ENCODE measurements at places on chromosomes 12 and 14.

GRCh38 chr14:77124345-77125280 is 17.0 kb downstream of the ZDHHC22 start:
- DNase-seq = peak; percentile 63

DNA sequence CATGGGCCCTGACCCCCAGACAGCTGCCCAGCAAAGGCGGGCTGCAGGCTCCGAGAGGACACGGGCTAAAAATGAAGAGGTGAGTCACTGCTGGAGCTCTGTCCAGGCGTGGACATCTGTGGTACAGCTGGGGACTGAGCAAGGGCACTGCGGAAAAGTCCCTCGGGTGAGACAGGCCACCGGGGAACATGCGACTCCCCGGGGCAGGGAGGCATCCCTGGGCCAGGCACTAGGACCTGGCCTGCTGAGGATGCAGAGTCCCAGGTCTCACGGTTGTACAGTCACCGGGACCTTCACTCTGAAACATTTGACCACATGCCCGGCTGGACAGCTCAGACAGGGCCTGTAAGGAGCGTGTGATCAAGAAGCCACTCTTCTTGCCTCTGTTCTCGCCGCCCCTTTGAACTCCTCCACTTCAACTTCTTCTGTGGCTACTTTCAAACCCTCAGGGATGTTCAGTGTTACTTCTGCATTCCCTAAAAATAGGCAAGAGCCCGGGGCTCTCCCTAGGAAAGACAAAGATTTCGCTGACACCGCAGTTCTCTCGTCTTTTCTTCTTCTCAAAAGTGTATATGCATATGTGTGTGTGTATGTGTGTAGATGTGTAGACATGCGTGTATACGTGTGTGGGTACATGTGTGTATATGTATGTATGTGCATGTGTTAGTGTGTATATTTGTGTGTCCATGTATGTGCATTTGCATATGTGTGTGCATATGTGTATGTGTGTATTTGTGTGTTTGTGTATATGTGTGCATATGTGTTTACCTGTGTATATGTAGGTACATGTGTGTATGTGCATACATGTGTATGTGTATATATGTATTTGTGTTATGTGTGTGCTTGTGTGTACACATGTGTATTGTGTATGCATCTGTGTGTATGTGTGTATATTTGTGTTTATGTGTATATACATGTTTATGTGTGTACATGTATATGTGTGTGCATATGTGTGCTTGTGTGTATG is 5.0 kb upstream of the RFLNA start:
- DNase-seq = no peak

- no peak for DNase-seq
Measured at GRCh38 chr14:94388384-94389103, at the start of gene SERPINA1. SERPINA1 (minus strand) TSS chr14:94388602; CDS start chr14:94383237, 5,365 bp downstream.

GRCh38 chr12:121575952-121576625 is 4.7 kb downstream of the KDM2B start:
- DNase-seq = no peak

DNA sequence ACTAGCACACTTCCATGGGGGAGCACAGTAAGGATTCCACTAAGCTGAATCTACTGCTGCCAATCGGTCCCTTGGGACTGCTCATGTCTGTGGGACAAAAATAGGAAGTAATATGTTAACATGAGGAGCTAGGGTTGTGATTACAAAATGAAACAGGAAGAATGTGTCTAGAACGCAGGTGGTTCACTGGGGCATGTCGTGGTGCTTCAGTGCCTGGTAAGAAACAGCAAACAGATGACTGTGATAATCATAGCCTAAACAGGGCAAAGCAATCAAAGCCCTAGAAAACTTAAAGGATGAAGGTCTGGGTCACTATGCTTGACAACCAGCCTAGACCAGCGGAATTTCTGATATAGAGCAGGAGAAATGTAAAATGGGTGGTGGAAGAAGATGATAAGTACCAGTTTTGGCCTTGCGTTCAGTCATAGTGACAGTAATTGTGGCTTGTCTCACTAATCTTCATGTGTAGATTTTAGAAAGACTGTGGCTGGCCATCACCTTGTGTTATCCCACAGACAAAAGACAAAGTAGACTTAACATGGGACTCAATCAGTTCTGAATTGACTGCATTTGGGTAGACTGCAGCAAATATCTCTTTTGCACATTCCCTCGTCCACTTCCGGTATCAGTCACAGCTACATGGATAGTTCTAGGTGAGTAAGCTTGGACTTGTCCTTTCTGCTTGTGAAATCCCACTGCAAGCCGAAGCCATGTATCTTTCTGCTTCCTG is 51.4 kb downstream of the WASHC3 start:
- no peak for DNase-seq

DNA sequence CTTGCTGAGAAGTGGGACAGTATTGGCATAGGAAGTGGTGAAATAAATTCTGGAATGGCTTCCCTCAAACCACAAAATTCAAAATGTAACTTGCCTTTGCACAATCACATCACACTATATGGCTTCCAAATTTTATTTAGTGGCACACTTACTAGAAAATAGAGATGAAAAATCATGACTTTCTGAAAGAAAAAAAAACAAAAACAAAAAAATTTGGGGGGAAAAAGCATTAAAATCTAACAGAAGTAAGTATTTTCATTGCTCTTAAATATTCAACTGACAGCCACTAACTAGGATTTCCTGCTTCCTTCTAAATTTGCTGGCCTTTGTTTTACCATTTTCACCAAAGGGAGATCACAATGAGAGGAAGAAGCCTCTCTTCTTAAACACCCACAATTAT is 23.0 kb downstream of the ATF7 start:
- no peak for DNase-seq

DNA sequence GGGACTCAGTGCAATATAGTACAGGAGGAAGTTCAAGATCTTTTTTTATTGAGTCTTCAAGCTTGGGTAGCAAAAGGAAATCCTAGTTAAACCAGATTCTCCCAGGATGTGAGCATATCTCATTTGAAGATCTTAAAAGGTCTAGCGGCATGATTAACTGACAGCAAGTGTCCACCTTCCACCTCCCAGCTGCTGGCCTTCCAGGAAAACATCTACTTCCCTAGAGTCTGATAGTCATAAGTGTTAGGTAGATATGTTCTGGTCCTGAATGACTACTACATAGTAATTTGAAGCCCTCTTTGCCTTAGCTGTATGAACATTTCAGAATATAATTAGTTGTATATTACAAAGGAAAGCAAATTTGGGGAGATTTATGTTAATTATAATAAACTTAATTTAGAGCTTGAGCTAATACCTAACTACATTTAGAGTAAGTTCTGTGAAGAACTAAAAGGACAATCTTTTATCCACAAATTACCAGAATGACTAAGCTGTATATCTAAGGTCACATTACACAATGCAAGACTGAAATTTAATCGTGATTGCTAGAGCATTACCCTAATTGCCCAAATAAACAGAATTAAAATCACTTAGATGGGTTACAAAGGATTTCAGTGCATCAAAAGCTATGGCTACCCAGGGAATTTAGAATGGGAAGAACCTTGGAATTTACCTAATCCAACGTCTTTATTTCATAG is 9.9 kb downstream of the LGR5 start:
- DNase-seq = no peak

DNA sequence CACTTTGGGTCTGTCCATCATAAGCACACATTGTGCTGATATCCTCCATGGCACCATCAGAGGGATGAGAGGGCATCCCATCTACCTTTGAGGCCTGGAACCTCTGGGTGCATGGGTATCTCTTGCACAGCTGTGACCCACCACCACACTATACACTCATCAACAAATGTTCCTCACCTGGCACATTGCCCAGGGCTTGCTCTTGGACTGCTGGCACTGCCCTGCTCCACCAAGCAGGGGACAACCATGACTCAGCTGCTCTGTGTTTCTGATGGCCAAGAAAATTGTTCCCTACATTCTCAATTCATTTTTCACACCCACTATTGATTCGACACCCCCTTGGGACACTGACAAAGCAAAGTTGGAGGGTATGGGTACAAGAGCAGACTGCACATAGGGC is 155.5 kb downstream of the PTPRO start:
- no peak for DNase-seq

DNA sequence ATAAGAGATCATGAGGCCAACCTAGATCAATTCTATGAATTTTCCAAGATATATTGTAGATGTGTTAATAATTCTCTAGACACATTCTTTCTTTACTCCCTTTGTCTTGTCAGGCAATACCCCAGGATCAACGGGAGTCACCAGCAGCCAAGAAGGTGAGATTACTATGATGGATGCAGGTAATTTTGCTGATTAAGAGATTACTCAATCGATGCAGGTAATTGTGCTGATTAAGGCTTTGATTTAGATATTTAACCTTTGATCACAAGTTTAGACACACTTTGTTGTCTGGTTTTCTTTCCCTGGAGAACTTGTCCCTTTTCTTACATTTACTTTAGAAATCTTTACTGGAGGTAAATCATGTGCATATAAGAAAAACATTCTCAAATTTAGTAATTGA is 134.3 kb upstream of the CNTN1 start:
- no peak for DNase-seq

- no peak for DNase-seq
Measured at GRCh38 chr12:52874573-52875435, 26.0 kb upstream of the KRT78 start.

- no peak for DNase-seq
Measured at GRCh38 chr14:95121911-95122620, 35.3 kb downstream of the DICER1 start.

GRCh38 chr14:85359505-85359904 is 170.4 kb upstream of the FLRT2 start:
- DNase-seq = no peak

- no peak for DNase-seq
Measured at GRCh38 chr14:103449634-103450161, 64.5 kb downstream of the MARK3 start.

DNA sequence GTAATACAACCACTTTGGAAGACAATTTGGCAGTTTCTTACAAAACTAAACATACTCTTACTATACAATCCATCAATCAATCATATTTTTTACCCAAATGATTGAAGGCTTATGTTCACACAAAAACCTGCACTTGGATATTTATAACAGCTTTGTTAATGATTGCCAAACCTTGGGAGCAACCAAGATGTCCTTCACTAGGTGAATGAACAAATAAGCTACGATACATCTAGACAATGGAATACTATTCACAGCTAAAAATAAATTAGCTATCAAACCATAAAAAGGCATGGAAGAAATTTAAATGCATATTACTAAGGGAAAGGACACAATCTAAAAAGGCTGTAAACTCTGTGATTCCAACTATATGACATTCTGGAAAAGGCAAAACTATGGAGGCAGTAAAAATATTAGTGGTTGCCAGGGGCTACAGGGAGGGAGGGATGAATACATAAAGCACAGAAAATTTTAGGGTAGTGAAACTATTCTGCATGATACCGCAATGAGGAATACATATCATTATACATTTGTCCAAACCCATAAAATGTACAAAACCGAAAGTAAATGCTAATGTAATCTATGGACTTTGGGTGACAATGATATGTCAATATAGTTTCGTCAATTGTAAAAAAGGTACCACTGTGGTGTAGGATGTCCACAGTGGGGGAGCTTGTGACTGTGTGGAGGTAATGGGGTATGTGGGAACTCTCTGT is 70.5 kb downstream of the GPR65 start:
- DNase-seq = no peak

DNA sequence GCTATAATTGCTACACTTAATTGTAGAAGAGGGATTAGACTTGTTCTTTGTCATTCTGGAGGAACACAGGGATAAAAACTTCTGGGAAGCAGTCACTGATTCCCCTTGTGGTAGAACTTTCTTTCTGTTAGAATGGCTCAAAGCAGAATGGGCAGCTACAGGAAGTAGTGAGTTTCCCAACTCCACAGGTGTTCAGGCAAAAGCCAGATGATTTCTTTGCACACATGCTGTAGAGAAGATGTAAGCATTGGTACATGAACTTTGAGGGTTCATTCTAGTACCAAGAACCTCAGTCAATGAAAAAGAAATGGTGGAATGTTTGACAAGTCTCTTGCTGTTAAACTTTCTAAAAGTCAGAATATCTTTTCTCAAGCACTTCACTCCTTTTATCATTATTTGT is 4.3 kb downstream of the NDUFA9 start:
- no peak for DNase-seq

DNA sequence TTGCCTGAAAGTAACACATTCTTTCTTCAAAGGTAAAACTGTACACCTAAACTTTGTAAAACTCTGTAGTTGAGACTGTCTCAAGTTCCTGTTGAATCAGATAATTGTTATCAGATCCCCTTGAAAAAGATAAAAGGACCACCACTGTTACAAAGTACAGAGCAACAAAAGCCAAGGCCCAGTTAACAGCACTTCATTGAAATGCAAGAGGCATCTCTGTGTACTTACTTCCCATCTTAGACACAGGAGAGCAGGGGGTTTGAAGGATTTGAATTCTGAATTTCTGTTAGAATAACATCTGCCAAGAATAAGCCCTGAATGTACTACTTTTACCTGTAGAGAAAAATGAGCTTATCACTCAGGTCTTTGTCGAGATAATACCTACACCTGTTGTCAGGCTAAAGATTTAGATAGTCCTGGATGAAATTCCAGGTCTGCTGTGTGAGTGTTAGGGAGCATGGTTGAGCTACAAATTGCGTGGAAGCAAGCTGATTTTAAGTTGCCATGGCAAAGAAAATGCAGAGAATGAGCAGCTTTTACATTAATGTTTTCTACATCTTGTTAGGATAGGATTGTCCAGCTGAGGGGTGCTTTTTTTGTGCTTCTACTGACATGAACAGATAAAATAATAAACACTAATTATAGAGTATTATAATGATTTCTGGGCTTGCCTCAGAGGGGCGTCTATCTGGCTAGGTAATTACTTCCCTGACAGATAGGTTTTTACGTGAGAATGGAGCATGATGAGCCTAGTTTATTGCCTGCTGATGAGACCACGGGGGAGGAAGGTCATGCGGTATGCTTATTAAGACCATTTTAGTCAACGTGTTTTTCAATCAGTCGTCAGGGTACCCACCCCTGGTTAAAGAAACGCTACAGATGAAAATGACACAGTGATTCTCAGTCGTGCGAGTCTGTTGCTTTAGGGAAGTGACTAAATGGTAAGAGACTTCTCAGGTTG is 309.2 kb downstream of the PAWR start:
- no peak for DNase-seq

GRCh38 chr14:26478967-26479366 is 118.9 kb downstream of the NOVA1 start:
- DNase-seq = no peak

- DNase-seq = no peak
Measured at GRCh38 chr14:55133416-55133815, 4.4 kb downstream of the LGALS3 start.

GRCh38 chr12:26748412-26748740 is 84.6 kb downstream of the ITPR2 start:
- DNase-seq = no peak

DNA sequence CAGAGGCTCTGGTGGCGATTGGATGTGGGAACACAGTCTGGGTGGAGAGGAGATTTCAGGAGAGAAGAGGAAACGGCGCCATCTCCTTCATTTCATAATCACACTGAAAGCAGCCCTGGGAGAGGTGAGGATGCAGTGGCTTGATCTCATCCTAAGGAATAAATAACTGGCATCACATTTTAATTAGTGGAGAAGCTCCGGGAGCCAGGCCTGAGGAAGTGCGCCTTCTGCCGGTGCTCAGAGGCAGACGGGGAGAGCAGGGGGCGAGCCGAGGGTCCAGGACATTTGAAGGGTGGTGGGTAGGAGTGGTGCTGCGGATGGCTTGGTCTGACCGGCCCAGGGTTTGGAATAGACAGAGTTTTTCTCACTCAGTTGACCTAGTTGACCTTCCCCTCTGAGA is 265.0 kb downstream of the CACNA1C start:
- DNase-seq = no peak

Data from activated gamma-delta T cell treated with Interleukin-2 at 50 U/mL for 16 hours (primary cell).